ENCODE measurements at places on chromosomes 1 and 21.

GRCh38 chr1:216924732-216925131, 201.5 kb upstream of the ESRRG start:
- no peak for DNase-seq

DNA sequence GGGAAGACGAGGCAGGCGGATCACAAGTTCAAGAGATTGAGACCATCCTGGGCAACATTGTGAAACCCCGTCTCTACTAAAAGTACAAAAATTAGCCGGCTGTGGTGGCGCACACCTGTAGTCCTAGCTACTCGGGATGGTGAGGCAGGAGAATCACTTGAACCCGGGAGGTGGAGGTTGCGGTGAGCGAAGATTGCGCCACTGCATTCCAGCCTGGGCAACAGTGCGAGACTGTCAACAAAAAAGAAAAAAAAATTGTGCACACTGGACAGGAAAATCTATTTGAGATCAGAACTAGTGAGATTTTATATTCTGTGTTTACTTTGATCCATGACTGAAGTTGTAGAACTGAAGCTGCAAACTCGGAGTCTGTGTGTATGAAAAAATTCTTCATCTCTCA, 40.2 kb downstream of the SNRPE start:
- no peak for DNase-seq

GRCh38 chr1:27122652-27123051, 32.3 kb downstream of the SLC9A1 start:
- no peak for DNase-seq

- no peak for DNase-seq
Observed at GRCh38 chr1:6770751-6771440, 14.4 kb upstream of the CAMTA1 start.

Data from activated CD8-positive, alpha-beta memory T cell treated with anti-CD3 and anti-CD28 coated beads for 24 hours (primary cell).